ENCODE measurements at places on chromosomes 1 and 21.

DNA sequence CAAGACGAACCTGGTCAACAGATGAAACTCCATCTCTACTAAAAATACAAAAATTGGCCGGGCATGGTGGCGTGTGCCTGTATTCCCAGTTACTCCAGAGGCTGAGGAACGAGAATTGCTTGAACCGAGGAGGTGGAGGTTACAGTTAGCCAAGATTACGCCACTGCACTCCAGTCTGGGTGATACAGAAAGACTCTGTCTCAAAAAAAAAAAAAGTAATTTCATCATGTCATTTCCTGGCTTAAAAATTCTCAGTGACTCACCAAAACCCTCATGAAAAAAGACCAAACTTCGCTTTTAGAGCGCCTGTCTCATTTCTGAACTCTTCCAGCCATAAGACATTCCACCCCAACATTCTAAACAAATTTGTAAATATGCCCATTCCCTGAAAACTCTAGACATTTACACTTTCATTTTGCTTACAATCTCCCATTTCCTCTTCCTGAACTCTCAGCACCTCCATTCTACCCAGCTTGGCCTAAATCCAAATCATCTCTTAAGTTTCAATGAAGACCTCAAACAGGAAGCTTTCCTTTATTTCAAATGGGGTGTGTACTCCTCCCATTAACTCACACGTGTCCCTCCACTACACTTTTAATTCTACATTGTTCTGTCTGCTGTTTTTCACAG is 50.5 kb upstream of the PRRC2C start:
- no peak for DNase-seq

DNA sequence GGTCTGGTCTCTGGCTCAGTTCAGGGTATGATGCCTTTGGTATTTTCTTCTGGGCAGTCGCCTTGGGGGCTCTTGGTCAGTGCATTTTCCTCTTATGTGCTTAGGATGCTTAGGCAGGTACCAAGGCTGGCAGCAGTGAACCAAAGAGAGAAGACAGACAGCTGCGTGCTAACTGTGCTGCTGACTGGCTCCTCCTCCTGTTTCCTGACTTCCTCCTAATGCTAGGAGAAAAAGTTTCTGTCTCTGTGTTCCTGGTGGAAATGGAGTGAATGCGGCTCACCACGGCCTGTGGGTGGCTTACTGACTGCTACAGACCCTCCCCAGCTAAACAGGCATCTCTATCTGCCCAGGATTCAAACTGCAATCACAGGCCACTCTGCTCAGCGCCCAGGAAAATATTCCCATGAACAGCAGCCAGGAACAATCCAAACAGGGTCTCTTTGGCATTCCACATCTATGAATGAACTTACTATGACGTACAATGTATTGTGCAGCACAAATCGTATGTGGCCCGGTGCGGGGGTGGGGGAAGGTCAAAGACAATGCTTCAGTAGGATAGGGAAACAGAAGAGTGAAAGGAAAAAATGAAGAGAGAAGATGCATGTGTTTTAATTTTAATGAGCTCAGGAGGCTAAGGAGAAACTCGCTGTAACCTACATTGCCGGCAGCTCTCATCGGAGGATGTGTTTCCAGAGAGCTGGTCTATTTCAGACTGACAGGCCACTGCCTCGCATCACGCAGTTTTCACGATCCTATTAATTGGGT is 2.8 kb downstream of the ABCG1 start:
- no peak for DNase-seq

GRCh38 chr1:97046765-97047420 is 325.3 kb downstream of the PTBP2 start:
- no peak for DNase-seq

DNA sequence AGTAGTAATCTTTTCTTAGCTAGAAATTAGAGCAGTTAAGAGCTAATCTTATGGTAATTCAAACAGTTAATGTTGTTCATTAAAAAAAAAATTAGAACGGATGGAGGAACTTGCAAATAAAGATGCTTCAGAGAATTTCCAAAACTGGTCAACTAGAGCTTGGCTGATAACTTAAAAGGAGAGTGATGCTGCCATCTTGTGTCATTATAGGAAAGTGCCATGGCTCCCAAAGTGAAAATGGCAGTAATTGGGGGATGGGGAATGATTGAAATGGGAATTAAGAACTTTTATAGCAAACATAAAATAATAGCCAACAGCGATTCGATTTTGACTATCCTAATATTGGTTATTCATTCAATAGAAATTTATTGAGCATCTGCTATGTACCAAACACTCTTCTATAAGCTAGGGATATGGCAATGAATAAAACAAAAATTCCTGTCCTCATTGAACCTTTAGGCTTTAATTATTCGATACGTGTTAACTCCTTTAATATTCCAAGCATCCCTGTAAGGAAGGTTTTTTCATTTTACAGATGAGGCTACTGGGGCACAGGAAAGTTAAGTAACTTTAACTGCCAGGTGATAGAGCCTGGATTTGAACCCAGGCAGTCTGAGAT is 5.7 kb upstream of the PLPP3 start:
- peak; percentile 50 for DNase-seq

DNA sequence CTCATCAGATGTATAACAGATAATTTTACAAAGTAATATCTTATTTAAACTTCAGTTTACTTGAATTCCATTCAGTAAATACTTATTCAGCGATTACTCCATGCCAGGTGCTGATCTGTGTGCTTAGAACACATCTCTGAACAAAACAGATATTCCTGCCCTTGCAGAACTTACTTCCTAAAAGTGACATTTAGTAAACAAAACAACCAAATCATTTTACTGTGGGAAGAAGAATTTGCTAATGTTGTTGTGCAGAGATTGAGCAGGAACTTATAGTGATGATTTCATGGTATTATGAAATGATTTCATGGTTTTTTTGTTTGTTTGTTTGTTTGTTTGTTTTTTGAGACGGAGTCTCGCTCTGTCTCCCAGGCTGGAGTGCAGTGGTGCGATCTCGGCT is 39.3 kb upstream of the WLS start:
- DNase-seq = no peak

DNA sequence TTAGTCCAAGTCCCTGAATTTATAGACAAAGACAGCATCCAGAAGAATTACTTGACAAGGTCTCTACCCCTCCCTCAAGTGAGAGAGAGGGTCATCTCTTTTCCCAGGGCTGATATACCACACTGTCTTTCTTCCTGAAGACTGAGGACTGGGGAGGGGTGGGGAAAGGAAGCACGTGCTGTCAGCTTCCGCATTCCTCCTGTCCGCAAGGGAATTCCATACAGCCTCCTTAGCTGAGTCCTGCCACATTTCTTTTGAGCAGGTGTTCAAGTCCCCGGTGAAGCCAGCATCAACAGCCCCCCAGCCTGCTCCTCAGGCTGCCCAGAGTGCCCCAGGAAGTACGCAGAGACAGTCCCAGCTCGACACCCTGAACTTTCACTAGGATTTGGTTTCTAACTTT is 34.2 kb downstream of the PCAT6 start:
- DNase-seq = no peak

DNA sequence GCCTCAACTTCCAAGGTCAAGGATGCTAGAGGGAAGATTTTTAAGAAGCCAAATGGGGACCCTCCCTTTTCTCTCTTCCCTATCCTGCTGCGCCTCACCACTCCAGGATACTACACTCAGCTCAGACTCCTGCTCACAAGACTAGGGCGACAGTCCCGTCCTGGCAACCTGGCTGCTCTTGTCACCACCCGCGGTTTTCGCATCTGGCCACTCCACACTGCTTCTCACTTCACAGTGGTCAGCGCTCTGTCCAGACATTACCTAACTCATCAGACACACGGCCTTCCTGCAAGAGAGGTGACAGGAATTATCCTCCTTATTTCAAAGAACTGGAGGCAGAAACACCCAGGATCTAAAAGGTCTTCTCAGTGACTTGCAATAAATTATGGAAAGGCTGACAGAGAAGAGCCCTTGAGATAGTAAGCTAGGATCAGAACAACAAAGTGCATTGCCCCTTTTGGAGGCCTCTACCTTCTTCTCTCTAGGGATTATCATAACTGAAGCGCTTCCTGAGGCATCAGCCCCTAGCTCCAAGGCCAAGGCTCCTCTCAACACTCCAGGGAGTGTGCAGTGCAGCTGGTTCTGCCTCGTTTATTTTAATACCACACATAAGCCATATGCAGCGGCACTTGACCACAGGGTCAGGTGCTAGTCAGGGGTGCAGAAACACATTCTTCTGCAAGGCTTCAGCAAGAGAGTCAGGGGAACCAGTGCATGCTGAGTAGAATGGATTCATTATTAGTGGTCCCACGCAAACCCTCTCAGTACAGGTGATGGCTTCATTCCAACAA is 41.9 kb downstream of the ASTN1 start:
- no peak for DNase-seq

GRCh38 chr1:206935491-206936067 is 10.7 kb downstream of the PIGR start:
- no peak for DNase-seq

GRCh38 chr1:15684042-15684461 is at the start of gene PLEKHM2:
Gene PLEKHM2 (plus strand): TSS chr1:15684320. CDS start chr1:15684559, 239 bp downstream.
- no peak for DNase-seq

DNA sequence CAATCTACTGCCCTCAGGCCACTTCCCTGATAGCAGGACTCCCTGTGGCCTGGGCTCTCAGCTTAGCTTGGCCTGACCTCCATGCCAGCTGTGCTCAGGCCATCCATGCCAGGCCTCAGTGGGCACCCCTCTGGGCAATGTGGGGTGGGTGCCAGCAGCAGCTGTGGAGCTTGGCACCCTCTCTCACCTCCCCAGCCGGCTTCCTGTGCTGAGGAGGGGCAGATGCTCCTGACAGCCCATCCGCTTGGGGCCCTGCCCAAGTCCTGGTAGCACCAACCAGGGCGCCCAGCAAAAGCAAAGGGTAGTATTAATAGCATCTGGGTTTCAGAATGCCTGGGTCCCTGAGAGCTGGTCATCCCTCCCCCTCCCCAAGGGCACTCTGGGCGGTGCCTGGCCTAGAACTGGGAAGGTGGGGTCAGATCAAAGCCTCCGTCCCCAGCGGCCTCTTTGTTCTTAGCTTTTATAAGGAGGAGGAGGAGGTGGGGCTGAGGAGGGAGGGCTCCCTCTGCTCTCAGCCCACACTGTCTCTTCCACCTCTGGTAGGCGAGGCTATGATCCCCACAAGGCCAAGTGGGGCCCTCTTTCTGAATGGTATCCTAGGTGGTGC is 6.1 kb downstream of the EFNA4 start:
- no peak for DNase-seq

GRCh38 chr21:32929633-32930038 is 96.1 kb upstream of the OLIG2 start:
- DNase-seq = no peak

DNA sequence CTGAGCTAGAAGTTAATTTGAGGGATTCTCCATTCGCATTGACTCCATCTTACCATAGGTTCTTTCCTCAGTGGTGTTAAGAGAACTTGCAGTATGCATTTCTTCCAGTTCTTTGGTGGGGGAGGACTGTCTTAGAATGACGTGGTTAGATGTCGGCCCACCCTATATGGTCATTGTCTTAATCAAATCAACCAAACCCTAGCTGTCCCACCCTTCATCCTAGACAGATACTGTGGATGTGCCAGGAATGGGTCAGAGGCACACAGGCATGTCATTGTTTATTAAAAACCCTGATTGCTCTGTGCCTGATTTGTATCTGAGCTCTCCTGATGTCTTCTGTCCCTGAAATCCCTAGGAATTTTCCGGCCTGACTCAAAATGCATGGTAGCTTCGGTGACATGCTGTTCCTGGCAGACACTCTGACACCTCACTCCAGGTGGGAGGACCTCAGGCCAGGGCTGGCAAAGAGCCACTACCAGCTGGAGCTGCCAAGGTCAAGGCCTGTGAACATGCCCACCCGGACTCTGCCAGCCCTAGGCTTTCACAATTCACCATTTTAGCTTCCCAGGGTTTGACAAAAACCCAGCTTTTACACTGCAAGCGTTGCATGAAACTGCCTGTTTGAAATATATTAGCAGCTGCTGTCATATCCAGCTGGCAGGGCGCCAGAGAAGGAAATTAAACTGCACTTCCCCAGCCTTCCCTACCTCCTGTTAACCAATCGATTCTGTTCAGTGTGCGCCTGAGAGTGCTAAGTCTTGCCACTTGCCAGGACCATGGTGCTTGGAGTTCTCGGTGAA is 134.0 kb downstream of the FAM78B start:
- DNase-seq = no peak

GRCh38 chr21:34039678-34040382 is 33.5 kb upstream of the MRPS6 start:
- DNase-seq = no peak

DNA sequence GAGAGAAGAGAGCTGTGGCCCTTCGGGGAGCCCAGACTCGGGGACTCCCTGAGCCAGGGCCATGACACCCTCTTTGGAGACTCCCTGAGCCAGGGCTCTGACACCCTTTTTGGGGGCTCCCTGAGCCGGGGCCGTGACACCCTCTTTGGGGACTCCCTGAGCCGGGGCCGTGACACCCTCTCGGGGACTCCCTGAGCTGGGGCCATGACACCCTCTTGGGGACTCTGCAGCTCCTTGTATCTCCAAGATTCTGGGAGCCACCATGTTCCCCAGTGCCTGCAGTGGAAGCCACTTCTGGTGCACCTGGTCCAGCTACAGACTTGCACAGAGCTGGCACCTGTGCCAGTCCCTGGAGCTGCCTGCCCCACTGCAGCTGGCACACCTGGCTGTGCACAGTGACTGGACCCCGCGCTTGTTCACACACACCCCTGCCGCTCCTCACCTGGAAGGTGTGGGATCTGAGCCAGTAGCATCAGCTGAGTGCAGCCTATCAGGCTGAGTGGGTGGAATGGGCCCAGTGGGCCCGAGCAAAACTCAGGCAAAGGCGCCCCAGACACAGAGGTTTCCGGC is 3.8 kb upstream of the SSU72 start:
- DNase-seq = no peak

DNA sequence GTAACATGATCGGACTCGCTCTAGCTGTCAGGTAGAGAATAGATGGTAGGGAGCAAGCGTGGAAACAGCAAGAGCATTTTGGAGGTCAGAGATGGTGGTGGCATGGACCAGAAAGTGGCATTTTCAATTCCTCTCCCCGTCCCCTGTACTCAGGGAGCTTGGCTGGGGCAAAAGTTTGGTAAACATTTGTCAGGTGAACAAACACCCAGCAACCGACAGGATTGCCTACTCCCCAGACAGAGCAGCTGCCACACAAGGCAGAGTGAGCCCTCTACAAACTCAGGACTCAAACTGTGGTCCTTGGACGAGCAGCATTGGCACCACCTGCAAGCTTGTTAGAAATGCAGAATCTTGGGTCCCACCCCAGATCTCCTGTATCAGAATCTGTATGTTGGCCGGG is 14.3 kb downstream of the PTAFR start:
- no peak for DNase-seq

DNA sequence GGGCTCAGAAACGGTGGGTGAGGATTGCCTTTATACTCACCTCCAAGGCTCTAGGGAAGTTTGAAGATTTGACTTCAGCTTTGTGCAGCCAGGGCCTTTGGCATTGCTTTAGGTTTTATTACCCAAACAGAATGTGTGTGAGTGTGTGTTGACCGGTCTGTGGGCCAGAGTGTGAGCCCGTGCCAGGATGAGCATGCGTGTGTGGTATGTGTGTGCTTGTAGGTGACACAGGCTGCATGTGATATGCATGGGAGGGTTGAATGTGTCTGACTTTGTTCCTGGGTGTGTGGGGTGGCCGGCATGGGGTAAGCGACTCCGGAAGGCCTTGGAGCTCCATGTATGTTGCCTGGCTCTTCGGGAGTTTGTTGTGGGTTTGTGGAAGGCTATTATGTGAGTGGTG is 160.5 kb downstream of the FOXD2 start:
- DNase-seq = no peak

All from NCI-H748 treated with DMSO at 0.1 percent for 48 hours (cell line).